Right atrium auricular region (tissue), 2 donors: ENCODE measurements at places on chromosomes 16 and 17. TPM values are rescaled to one million over a fixed set of nuclear protein-coding genes. Genes with fewer than 3 reads are reported as not detected.
A peak's percentile ranks its signal among the peaks of the same experiment; 100 is the strongest.

ABCC12 gene
- not detected for total RNA-seq

GRCh38 chr16:28845761-28846079 is 428 bp downstream of the TUFM start:
- no peak for DNase-seq

- no peak for DNase-seq
Observed at GRCh38 chr17:54901230-54901822, 674 bp downstream of the TOM1L1 start.

GRCh38 chr16:47310792-47311211 is 150.1 kb downstream of the ITFG1 start:
- DNase-seq: no peak

SLC16A11 gene
- 3.4 TPM for total RNA-seq

DNA sequence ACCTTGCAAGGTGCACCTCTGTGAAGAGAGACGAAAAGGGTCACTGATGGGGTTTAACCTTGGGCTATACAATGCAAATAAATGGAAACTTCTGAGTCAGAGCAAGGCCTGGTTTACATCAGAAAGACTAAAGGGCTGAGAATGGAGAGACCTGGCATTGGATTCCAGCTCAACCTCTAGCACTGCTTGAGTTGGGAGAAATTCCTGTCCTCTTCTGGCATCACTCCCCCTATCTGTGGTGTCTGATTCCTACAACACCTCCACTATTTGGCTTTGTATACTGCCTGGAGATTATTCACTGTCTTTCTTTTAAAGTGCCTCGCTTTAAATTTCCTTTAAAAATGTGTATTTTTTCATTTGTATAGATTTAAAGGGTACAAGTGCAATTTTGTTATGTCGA is 68.8 kb downstream of the GPR139 start:
- no peak for DNase-seq

PPP1R1B gene
- 6.7 TPM for total RNA-seq

GRCh38 chr17:72479113-72479512 is 358.3 kb downstream of the SOX9 start:
- no peak for DNase-seq

MYOCD gene
- 65.1 TPM for total RNA-seq

RNF43 gene
- 4.4 TPM for total RNA-seq

DNA sequence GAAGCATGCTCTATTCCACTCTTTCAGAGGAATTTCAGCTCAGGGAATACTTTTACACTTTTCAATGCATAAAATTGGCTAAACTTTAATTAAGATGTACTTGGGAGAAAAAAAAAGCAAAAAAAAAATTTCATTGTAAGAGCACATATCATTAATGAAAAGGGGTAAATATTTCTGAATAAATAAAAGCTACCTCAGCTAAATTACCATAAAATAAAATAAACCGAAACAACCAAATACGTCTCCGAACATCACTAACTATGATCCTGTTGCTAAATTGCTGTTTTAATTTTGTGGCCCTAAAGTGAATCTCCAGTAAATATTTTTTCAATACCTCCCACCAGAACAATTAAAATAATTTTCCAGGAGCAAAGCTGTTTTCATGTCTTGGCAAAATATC is 203.7 kb upstream of the KCNJ16 start:
- DNase-seq: no peak

- no peak for DNase-seq
Observed at GRCh38 chr17:79990051-79990592, 45.5 kb downstream of the TBC1D16 start.

MPO gene
- total RNA-seq: 0.30 TPM

GRCh38 chr16:74775255-74775654 is 635 bp upstream of the FA2H start:
- DNase-seq: no peak

GP1BA gene
- not detected for total RNA-seq

NOG gene
- total RNA-seq: 1.5 TPM

- no peak for DNase-seq
Observed at GRCh38 chr16:63530208-63530607, 1494.0 kb upstream of the CDH8 start.

DNA sequence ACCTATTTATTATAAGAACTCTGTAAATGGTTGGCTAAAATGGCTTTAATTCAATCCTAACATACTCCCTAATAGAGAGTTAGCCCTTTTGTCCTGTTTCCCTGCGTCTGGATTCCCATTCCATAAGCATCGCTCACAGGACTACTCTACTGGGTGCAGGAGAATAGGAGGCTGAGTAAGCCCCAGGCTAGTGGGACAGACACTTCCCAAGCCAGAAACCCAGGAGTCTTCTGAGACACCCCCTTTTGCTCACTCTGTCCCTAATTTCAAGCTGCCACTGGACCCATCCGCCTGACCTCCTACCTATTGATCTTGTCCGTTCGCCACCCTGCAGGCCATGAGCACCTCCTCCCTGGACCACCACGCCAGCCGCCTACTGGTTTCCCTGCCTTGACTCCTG is 16.7 kb upstream of the TOB1 start:
- no peak for DNase-seq

- DNase-seq: no peak
Observed at GRCh38 chr17:66373944-66374817, 71.8 kb downstream of the PRKCA start.

- no peak for DNase-seq
Observed at GRCh38 chr17:647324-648197, 67.1 kb downstream of the VPS53 start.

DNA sequence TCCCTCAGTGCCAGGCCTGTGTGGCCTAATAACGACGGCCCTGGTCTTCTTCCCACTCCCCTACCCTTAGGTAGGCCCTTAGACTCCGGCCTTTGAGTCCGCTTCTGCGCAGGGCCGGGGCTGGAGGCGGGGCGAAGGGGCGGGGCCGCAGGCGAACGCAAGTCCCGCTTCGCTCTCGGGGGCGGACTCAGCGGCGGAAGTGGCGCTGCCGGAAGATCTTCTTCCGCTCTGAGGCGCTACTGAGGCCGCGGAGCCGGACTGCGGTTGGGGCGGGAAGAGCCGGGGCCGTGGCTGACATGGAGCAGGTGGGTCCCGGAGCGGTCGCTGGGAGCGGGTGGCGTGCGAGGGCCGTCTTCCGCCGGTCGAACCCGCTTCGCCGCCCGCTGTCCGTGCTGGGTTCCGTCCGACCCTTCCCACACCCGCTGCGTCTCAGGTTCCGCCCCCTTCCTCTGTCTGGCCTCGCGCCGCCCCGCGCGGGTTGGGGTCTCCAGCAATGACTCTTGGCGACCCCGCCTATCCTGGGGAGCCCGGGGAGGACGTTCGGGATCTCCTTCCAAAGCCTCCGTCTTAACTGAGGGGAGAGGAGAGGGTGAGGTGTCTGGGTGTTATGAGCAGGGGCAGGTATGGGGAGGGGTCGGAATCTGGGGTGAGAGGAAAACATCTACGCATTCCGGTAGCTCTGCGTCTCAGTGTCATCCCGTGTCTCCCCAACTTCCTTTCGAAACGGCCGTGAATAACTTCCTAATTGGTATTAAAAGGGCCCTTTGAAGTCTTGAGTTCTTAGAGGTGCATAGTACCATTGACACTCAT is at the start of gene STARD3:
Gene STARD3, plus strand, starts transcription at position 218 of the 810 bp plus-strand sequence. CDS start 16,388 bp downstream, outside the sequence.
- peak; percentile 88 for DNase-seq

CD300LD gene
- total RNA-seq: not detected

DNA sequence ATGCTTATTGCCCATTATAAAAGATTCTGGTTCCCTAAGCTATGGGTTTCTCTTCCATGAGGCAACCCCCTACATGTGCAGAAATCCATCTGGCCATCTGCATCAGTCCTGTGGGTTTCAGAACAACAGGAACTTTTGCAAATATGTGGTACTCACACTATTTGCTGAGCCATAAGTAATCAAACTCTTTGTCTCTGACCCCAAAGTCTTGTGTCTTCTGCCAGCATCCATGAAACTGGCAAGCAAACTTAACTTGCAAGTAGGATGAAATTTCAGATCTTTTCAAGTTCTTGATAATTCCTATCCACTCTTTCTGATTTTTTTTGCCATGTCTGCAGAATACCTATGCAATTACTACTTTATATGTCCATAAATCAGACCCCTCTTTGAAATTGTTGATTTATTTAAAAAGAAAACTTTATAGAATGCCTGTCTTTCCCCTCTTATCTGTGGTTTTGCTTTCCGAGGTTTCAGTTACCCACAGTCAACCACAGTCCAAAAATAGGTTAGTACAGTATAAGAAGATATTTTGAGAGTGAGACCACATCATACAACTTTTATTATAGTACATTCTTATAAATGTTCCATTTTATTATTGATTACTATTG is 158.4 kb upstream of the IRX3 start:
- no peak for DNase-seq

DNA sequence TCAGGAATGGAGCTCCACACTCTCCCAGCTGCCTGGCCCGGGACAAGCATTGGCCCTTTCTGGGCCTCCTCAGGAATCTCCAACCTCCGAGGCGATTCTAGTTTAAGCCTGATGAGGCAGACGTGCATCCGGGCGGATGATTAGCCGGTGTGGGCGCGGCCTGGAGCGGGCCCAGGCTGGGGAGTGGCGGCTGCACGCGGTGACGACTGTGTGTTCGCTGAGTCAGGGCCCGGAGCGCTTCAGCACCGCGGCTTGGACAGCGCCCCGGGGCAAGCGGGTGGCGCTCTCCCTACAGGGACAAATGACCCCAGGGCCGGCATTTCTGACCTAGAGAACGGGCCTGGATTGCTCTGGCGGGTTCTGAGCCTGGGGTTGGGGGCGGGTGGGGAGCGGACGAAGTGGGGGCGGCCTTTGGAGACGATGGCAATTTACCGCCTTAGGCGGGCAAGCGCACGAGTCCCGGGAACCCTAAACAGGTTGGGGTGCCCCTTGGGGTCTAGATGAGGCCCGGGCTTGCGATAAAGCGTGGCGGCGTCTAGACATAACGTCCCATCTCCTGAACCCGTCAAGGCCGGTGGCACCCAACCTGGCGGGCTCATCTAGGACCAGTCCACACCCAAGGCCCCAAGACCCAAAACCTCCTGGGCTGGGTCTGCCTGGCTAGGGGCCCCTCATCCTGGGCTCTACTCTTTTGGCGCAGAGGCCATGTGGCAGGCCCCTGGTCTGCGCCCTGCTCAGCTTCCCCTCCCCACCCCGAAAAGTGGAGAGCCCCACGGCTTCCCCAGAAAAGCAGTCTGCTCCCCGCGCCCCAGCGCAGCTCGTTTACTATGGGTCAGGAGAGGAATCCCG is 22.3 kb upstream of the ZNHIT3 start:
- no peak for DNase-seq

KRT33A gene
- total RNA-seq: not detected

- DNase-seq: no peak
Observed at GRCh38 chr16:66093191-66093590, 273.3 kb upstream of the CDH5 start.

- no peak for DNase-seq
Observed at GRCh38 chr17:55303701-55304145, 39.0 kb downstream of the HLF start.

DNA sequence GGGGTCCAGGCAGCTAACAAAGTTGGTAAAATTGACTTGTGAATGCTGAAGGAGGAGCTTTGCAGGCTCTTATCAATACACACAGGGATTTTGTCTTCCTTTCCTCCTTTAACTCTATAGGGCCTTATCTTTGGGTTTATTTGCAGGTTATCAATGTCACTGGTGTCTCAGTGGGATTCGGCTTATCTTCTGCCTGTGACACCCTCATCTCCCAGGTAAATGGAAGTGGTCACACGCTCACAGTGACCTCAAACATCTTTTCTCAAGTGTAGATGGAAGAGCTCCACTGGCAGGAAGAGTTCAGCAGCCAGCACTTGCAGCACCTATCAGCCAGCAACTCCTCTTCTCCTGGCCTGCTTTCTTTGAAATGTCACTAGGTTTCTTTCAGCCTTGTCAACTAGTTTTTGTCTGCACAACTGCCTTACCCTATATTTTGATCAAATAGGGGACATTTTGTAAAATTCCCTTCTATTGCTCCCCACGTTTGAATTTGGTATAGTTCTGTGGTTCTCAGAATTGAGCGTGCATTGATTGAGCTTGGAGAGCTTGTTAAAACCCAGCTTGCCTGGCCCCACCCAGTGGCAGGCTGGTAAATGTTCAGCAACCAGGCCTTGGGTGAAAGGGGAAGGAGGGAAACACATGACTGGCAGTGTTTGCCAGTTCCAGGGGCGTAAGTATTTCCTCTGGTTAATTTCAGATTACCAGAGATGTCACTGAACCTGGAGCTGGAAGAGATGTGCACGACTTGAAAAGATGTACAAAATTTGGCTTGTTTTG is 12.8 kb downstream of the SLC47A1 start:
- DNase-seq: no peak

DNA sequence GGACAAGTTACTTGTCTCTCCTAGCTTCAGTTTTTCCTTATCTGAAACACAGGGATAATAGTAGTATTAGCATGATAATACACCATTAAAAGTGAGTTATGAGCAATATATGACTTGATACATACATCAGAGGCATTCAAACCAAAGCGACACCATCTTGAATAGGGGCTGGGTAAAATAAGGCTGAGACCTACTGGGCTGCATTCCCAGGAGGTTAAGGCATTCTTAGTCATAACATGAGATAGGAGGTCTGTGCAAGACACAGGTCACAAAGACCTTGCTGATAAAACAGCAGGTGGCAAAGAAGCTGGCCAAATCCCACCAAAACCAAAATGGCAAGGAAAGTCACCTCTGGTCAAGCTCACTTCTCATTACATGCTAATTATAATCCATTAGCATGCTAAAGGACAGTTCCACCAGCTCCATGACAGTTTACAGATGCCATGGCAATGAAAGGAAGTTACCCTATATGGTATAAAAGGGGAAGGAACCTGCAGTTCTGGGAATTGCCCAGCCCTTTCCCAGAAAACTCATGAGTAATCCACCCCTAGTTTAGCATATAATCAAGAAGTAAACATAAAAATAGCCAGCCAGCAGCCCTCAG is 37.2 kb upstream of the HS3ST3A1 start:
- DNase-seq: no peak

GDPD3 gene
- not detected for total RNA-seq

NFATC3 gene
- total RNA-seq: 45.0 TPM

DNA sequence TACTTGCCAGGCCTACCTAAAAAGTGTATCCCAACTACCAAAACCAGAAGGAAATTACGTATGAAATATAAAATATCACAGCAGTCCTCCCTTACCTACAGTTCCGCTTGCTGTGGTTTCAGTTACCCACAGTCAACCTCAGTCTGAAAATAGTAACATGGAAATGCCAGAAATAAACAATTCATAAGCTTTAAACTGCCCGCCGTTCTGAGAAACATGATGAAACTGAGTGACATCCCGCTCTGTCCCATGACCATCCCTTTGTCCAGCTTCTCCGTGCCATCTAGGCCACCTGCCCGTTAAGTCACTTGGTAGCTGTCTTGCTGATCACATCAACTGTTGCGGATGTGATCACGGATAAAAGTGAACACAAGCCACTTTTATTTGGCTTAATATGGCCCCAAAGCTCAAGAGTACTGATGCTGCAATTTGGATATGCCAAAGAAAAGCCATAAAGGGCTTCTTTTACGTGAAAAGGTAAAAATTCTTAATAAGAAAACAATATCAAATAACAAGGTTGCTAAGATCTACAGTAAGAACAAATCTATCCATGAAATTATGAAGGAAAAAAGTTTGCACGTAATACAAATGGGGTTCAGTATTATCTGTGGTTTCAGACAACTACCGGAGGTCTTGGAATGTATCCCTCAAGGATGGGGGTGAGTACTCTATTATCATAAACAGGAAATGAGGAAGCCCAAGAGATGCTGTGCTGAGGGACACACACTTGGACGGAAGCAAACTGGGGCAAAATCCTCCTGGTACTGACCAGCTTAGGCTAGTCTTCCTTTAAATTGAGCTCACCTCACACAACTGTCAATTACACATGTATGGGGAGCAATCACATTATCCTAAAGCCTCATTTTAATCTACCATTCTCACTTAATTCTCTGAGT is 8.2 kb downstream of the USP22 start:
- no peak for DNase-seq

- DNase-seq: no peak
Observed at GRCh38 chr16:77945126-77945525, 77.2 kb upstream of the CLEC3A start.

CMTM2 gene
- not detected for total RNA-seq

SLC38A7 gene
- total RNA-seq: 14.9 TPM
